Suppressor macrophage (primary cell): ENCODE measurements at places on chromosomes 1 and 21.

GRCh38 chr1:243363832-243364231 lies 108.0 kb downstream of the SDCCAG8 start:
- DNase-seq, result no peak

- DNase-seq, result no peak
Observed at GRCh38 chr1:61318319-61319125, 236.2 kb downstream of the NFIA start.

- DNase-seq, result no peak
Observed at GRCh38 chr1:186030453-186030852, 296.3 kb downstream of the HMCN1 start.

- DNase-seq, result no peak
Observed at GRCh38 chr1:219294251-219294650, 120.6 kb downstream of the LYPLAL1 start.

DNA sequence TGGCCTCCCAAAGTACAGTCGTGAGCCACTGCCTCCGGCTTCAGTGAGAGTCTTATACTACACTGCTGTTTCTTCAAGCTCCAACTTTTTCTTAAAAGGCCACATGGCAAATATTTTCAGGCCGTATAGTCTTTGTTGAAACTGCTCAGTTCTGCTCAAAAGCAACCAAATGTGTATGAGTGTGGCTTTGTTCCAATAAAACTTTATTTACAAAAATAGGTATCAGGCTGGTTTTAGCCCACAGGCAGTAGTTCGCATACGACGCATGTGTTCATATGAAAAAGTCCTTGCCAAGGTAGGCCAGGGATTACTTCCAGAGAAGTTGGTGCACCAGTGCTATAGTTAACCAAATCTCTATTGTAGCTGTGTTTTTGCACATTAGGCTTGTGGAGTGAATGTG lies 6.2 kb downstream of the PLEKHM2 start:
- no peak for DNase-seq
